ENCODE measurements at places on chromosomes 3 and 15.

DNA sequence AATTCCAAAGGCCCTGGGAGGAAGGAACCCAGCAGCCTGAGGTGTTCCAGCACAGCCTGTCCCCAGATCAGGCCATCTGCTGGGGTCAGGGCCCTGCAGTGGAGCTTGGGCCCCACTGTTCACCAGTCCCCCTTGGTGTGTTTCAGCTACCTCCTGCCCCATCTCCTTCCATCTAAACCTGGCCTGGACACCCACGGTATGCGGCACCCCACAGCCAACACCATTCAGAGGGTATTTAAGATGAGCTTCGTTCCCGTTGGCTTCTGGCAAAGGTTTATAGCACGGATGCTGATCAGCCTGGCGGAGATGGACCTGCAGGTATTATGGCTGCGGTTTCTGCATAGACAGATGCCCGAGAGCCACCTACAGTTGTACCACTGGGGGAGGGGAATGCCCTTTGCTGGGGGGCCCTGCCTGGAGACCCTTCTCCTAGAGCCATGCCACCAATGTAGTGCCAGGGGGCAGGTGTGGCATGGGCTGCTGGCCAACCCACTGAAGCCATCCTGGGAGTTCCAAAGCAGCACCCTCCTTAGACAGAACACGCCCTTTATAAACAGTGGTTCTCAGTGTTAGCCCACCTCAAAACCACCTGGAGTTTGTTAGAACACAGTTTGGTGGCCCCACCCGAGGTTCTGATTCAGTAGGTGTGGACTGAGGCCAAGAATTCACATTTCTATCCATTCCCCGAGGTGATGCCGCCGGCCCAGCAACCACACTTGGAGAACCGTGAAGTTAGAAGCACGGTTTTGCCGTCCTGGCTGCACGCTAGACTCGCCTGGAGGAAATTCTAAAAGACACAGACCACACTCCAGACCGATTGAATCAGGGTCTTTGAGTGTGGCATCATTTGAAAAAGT is 126.9 kb downstream of the LRRK1 start:
- DNase-seq: no peak

DNA sequence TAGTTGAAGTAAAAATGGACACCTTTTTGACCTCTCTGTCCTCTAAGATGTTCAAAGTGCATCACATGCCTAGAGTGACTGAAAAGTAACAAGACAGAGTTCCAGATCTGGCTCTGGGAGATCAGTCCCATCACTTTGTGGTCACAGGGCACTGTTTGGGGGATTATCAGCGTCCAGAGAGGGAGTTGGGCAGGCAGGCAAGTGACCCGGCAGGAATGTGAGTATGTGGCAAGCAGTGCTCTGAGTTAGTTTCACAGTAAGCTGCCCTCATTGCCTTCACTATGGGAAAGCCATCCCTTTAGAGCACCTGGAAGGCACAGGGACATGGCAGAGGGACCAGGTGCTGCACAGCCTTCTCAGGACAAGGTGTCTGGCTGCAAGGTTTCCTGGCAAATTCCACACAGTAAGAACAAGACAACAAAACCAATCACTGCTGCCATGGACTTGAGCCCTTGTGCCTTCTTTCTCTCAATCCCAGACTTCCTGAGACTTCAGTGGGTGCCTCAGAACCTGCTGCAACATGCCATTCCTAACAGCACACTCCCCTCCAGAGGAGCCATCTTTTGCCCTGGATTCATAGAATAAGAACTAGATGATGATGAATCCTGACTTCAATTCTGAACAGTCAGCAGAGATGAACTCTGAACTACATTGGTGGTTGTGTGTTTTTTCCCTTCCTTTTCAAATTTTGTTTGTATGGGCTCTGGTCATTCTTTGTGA is 55.2 kb downstream of the TIPARP start:
- no peak for DNase-seq

GRCh38 chr15:75037685-75038084 is 14.3 kb downstream of the PPCDC start:
- no peak for DNase-seq

DNA sequence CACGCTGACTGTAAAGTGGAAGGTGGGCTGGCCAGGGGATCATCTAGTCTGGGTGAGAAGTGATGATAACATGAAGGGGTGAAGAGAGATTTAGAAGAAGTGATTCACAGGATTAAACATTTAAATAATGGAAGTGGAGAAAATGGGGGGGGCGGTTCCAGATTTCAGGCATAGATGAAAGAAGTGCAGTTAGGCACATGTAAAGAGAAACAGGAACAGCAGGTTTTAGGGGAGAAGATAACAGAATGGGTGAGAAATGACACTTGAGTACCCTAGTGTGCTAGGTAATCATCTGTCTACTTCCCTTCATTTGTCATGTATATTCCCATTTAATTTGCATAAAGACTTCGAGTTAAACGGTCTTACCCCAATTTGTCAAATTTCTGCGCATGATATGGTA is 15.3 kb downstream of the B3GNT5 start:
- no peak for DNase-seq
